ENCODE measurements at places on chromosomes 3 and 15.

DNA sequence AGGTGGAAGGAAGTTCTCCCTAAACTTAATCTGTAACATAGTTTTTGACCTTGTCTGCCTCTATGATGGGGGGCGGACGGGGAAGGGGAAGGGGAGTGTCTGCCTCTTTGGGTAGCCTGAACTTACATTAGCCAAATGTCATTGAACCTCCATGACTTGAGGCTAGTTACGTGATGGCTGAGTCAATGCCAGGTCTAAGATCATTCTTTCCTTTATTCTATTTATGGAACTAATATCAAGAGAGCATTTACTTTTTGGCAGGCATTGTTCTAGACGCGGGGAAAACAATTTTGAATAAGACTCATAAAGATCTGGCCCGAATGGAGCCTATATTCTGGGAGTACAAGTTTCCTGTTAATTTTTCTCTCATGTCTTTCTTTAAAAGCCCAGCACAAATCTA, 340.7 kb upstream of the C2CD4B start:
- DNase-seq = no peak

GRCh38 chr3:70803319-70803718, 490.9 kb upstream of the MDFIC2 start:
- no peak for DNase-seq

GRCh38 chr3:124688581-124689454, 41.4 kb upstream of the UMPS start:
- DNase-seq = peak; percentile 75

- DNase-seq = no peak
These were observed 85.7 kb downstream of the MEGF11 start for GRCh38 chr15:66167854-66168253.

DNA sequence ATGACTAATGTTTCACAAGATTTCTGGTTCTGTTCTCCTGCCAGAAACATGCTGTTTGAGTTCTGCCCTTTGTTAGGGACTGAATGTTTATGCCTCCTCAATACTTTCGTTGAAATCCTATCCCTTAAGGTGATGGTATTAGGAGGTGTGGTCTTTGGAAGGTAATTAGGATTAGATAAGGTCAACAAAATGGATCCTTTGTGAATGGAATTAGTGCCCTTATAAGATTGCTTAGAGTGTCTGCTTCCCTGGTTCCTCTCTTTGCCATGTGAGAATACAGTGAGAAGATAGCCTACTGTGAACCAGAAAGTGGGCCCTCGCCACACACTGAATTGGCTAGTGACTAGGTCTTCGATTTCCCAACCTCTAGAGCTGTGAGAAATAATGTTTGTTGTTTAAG, 621.4 kb upstream of the ALCAM start:
- DNase-seq = no peak

GRCh38 chr3:101193957-101194356, 126.4 kb downstream of the IMPG2 start:
- no peak for DNase-seq

DNA sequence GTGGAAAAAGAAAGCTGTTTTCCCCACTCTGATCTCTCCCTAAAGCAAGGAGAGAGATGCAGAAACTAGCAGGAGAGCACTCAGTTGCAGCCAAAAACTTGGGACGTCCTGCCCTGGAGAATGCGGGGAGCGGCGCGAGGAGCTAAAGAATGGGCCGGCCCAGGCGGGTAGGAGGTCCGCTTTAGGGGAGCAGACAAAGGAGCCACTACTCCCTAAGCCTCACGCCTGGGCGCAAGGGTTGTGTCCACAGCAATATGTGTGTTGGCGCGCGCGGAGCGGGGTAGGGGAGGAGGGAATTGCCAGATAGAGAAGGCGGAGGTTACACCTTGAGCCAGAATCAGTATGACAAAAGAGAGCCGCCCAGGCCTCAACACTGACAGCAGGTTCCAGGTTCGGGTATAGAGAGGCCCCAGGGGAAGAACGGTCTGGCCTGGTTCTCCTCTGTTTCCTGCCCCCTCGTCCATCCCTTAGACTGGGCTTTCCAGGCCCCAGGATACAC, 2.9 kb downstream of the WNT5A start:
- DNase-seq = no peak

DNA sequence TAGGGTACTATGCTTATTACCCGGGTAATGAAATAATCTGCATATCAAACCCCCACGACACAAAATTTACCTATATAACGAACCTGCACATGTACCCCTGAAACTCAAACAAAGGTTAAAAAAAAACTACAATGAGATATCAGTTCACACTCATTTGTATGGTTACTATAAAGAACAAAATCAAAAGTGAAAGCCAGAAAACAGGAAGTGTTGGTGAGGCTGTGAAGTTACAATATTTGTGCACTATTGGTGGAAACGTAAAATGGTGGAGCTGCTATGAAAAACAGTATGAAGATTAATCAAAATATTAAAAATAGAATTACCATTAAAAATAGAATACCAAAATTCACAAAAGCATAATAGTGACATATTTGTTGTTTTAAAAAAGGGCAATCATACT, 128.9 kb downstream of the ZIC1 start:
- DNase-seq = no peak

DNA sequence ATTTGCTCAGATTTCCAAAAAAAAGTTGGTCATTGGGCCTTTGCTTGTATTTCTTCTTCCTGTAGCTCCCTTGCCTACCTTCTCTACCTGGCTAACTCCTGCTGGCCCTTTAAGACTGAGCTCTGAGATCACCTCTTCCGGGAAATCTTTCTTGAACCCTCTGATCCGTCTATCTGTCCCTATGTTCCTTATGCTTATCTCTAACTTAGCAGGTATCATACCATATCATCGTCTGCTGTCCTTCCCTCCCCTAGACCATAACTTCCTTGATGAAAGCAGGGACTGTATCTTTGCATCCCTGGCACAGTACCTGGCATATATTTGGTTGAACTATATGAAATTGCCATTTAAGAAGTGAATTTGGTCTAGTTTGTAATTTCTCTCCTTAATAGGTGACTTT, 42.3 kb downstream of the PDE8A start:
- DNase-seq = no peak

- peak; percentile 19 for DNase-seq
These were observed 18.1 kb downstream of the FAM81A start for GRCh38 chr15:59456114-59456513.
